ENCODE measurements at places on chromosomes 12 and 14. TPM values are rescaled to one million over a fixed set of nuclear protein-coding genes. Genes with fewer than 3 reads are reported as not detected.

DNA sequence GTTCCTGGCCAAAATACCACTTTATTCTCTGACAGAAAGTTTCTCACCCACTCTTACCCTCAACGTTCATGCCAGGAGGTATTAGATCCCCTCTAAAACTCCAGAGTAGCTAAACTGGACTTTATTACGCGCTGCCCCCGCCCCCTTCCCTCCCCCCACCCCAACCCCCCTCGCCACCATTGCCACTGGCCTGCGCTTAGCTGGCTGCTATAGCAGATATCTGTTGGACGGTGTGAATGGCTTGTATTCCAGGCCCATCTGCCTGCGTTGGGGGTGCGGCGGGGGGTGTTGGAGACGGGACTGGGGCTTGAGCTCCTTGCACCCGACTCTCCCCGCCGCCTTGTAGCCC is 564 bp upstream of the THTPA start:
- DNase-seq: no peak

- no peak for DNase-seq
Measured at GRCh38 chr12:15664491-15664890, 124.7 kb downstream of the EPS8 start.

DNA sequence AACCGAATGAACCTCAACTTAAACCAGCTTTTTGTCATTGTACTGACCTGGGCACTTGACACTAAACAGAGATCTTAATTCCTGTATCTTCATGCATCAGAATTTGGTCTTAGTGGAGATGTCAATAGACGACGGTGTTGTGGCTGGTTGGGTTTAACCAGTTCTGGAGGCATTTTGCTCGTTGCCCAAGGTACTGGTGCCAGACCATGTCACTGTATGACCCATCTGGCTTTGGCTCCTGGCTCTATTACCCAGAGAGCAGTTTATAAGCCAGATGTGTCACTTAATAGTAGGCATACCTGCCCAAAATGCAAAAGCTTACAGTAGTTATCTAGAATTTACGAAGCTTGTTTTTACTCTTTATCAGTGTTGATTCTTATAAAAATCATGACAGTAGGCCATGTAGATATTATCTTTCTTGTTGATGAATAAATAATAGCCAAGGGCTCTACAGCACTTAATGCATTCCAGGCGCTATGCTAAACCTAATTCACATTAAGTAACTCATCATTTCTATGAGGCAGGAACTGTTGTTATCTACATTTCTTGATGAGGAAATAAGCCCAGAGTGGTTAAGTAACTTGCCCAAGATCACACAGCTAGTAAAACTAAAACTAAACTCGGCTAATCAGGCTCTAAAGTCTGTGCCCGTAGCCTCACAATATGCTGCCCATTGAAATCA is 179.7 kb upstream of the HIF1A start:
- no peak for DNase-seq

GRCh38 chr14:39107591-39107996 is 4.6 kb upstream of the SEC23A start:
- DNase-seq: peak; percentile 45

DNA sequence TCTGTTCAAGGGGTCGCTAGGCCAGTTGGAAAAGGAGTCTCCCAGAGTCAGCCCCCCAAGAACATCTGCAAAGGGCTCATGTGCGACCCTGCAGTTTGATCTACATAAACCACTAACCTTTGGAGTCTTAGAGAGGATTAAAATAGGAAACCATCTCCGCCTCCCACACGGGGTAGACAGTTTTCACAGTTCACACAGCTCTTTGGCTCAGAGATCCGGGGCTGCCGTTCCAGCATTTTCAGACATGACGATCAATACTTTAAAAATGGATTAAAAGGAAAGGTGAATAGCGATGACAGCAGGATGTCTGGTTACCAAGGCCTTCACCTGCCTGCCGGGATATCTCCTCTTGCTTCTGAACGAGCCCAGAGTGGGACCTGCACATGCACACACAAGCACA is 59.8 kb upstream of the BCL11B start:
- no peak for DNase-seq

The KLRF1 gene
- total RNA-seq: not detected

The DLGAP5 gene
- 81.7 TPM for total RNA-seq

The CSRP2 gene
- 129 TPM for total RNA-seq

GRCh38 chr14:29391801-29392200 is 535.8 kb downstream of the PRKD1 start:
- no peak for DNase-seq

GRCh38 chr14:101972126-101972866 is 7.9 kb downstream of the DYNC1H1 start:
- peak; percentile 89 for DNase-seq

DNA sequence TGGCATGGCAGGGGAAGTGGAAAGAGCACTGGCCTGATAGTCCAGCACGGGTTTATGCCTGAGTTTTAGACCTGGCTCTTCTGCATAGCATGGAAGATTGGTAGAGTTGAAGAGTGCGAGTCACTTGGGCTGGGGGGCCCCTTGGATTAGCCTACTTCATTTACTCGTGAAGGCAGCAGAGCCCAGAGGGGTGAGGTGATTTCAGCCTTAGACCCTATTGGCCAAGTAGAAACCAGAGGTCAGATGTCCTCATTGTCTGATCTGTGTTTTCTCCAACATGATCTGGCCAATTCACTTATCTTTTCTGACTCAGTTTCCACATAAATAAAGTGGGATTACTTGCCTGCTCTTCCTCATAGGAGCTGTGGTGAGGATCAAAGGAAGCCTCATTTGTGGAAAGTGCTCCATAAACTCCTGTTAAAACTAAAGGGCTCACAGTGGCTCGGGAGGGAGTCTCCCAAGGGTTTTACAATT is 1.9 kb downstream of the PLEKHG3 start:
- no peak for DNase-seq

DNA sequence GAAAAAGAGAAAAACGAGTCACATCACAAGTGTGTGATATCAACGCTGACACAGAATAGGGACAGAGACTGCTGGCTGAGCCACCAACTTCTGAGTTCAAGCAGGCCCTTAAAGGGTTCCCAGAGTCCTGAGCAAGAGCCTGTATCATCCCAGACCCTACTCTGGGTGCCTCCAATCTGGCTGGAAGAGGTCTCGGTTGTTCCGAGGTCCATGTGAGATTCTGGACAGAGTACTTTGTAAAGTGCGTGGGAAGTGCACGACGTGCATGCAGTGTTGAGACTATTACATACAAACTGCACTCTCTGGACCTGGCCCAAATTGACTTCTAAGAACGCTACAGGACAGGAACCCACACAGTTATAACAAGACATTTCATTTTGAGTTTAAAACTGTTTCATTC is 40.6 kb downstream of the MOK start:
- no peak for DNase-seq

DNA sequence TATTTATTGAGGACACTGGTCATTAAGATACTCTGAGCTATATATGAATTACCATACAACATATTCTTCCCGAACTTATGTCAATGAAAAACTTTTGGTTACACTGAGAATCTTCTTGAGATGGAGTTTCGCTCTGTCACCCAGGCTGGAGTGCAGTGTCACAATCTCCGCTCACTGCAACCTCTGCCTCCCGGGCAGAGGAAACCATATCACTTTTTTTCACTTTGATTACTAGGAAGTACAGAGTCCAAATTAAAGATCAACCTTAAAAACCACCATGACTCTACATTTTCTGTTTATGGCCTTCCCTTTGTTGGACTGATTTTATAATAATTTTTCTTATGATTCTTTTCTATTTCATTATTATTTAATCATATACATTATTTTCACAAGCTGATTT is 336.5 kb downstream of the FSCB start:
- no peak for DNase-seq

The FOXA1 gene
- 1.5 TPM for total RNA-seq

- DNase-seq: no peak
Measured at GRCh38 chr14:50763382-50764007, 67.5 kb downstream of the NIN start.

DNA sequence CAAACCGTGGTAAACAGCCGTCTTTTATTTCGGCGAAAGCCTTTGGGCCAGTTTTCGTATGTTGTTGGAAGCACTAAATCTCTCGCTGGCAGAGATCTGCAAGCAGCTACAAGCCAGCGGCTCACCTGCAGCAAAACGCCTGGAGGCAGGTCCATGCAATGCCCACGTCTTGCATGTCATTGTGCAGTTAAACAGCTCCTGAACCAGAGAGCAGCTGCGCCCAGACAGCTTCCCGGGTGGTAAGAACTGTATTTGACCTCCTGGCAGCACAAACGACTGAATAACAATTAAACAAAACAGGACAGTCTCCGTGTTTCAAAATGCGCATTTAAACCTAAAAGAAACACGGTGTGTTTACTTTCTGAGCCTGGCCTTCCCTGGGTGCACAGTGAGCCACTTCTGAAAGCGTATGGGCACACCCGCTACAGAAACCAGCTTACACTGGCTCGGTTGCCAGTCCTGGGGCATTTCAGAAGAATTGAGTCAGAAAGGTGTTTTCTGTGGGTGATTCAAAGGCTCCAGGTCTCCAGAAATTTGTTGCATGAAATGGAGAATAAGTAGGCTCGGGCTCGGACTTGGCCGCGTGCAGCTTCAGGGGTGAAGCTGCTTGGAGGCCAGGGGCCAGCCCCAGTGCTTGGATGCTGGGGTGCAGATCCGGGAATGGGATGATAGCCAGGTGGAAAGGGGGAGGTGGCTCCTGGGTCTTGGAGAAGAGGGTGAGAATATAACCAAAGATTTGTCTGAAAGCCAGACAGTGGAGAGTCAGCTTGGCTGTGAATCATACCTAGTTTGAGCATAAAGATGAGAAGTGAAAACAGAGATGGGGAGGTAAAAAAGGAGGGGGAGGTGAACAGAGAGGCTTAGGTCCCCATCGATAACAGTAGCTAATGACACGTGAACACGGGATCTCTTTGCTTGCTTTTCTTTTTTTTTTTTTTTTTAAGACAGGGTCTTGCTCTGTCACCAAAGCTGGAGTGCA is 24.9 kb upstream of the FZD10 start:
- DNase-seq: no peak

The MGAT4C gene
- 0.03 TPM for total RNA-seq

GRCh38 chr12:129145381-129145780 is 292.1 kb downstream of the GLT1D1 start:
- no peak for DNase-seq
